ENCODE measurements at places on chromosomes 2 and 18.

GRCh38 chr2:219421323-219421722, 3.1 kb downstream of the DES start:
- no peak for DNase-seq

DNA sequence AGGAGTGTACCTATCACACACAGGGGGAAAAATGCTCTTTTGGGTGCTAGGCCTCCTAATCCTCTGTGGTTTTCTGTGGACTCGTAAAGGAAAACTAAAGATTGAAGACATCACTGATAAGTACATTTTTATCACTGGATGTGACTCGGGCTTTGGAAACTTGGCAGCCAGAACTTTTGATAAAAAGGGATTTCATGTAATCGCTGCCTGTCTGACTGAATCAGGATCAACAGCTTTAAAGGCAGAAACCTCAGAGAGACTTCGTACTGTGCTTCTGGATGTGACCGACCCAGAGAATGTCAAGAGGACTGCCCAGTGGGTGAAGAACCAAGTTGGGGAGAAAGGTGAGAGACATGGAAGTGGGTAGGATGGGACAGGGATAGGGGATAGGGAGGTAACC, 12.2 kb downstream of the DHRS9 start:
- no peak for DNase-seq

GRCh38 chr2:166625670-166626069, 131.6 kb upstream of the SCN7A start:
- DNase-seq = no peak

GRCh38 chr2:134609924-134610513, 108.8 kb downstream of the TMEM163 start:
- DNase-seq = no peak

GRCh38 chr2:54582987-54583386, 126.9 kb downstream of the SPTBN1 start:
- DNase-seq = no peak

Measured in stimulated activated CD4-positive, alpha-beta T cell treated with anti-CD3 and anti-CD28 coated beads, Interleukin-2, amount 100 ng/mL, for 4 hours (primary cell).